ENCODE measurements at places on chromosomes 1 and 21.

DNA sequence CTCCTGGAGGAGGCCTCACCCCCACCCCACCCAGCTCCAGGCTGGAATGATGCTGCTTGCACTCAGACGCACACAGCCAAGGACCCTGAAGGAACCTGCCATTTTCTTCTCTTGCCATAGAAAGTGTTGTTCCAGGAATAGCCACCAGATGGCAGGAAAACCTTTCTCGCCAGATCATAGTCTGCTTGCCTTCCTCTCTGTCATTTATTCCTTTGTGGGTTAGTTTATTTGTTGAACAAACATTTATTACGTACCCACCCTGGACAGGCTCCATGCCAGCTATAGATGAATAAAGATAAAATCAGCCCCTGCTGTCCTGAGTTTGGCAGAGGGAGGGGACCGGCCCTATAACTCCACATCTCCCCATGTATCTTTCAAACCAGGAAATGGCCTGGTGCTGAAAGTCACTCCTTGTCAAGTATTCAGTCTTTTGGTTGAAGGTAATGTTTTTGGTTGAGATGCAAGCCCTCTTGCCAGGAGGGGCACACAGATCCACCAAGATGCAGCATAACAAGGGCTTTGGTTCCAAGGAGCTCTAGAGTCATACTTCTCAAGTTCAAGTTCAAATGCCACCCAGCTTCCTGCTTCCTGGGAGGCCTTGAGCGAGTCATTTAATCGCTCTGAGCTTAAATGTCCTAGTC lies 7.0 kb upstream of the KCNC4 start:
- DNase-seq: peak; percentile 92

GRCh38 chr1:113890816-113891215 lies 3.4 kb upstream of the BCL2L15 start:
- DNase-seq: no peak

DNA sequence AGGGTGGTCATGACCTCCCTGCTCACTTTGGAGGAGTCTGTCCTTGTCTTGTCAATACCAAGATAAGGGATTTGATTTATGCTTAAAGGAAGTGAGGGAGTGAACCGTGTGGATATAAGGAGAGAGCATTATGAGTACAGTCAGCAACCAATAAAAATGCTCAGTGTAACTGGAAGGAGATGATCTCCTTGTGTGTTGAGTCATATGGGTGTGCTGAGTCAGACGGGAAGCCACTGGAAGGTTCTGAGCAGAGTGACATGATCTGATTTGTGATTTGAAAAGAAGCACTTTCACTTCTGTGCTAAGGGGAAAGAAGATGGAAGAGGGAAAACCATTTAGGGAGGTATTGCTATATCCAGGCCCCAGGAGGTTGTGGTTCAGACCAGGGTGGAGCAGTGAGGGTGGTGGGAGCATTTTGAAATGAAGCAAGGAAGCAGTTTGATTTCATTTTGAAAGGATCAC lies 2.5 kb upstream of the BCL10 start:
- peak; percentile 82 for DNase-seq

DNA sequence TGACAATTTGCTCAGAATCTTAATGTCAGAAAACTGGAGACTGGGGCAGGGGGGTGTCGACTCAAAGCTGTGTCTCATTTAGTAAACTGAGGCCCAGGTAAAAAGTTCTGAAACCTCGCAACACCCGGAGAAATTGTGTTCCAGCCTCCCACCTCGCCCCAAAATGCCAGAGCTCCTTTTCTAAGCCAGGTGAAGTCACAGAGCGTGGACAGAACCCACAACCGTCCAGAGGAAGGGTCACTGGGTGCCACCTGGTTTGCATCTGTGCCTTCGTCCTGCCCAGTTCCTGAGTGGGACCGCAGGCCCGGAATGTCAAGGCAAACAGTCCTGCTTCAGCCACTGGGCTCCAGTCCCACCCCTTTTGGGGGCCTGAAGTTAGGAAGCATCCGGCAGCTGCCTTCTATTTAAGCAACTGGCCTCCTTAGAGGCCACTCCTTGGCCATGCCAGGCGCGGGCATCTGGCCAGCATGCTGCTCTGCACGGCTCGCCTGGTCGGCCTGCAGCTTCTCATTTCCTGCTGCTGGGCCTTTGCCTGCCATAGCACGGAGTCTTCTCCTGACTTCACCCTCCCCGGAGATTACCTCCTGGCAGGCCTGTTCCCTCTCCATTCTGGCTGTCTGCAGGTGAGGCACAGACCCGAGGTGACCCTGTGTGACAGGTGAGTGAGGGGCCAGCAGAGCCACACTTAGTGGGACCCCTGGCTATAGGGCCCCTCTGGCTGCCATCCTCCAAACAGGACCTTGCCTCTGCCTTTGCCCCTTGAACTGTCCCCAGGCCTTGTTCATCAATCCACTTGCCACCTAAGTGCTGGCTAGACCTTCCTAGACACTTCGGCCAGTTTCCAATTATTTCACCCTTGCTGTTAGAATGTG lies at the start of gene TAS1R1:
Gene TAS1R1, plus strand, starts transcription at position 401 of the 872 bp plus-strand sequence. Its CDS starts 67 bp downstream, at position 468.
- no peak for DNase-seq

DNA sequence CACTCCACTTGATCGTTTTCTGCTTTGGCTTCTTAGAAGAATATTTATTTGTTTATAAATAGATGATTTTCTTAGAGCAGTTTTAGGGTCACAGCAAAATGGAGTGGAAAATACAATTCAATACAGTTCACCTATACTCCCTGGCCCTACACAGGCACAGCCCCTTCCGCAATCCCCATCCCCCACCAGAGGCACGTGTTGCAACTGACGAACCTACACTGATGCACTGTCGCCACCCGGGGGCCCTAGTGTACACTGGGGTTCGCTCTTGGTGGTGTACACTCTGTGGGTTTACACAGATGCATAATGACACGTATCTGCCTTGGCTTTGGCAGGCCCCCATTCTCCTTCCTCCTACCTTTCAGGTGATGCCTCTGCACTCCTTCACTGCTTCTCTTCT lies 8.0 kb downstream of the ECHDC2 start:
- no peak for DNase-seq

DNA sequence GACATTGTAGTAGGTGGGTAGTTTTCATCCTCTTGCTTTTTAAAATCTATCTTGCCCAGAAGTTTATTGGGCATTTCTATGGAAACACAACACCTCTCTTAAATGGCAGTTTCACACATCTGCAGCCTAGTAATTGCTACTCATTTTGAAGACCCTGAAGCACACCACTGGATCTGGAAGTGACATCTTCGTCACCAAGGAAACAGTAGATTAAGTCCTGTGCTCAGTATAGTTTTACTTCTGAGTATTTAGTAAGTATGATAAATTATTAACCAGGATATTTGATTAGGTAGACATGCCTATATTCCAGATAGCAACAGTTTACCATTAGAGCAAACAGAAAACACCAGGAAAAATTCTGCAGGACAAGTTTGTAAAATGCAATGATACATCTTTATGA lies 48.7 kb downstream of the UCK2 start:
- no peak for DNase-seq

GRCh38 chr1:36182734-36183133 lies 26.8 kb downstream of the MAP7D1 start:
- no peak for DNase-seq

GRCh38 chr1:118300808-118301207 lies 115.8 kb upstream of the SPAG17 start:
- no peak for DNase-seq

- DNase-seq: no peak
Measured at GRCh38 chr1:51518586-51519047, 449 bp downstream of the EPS15 start.

DNA sequence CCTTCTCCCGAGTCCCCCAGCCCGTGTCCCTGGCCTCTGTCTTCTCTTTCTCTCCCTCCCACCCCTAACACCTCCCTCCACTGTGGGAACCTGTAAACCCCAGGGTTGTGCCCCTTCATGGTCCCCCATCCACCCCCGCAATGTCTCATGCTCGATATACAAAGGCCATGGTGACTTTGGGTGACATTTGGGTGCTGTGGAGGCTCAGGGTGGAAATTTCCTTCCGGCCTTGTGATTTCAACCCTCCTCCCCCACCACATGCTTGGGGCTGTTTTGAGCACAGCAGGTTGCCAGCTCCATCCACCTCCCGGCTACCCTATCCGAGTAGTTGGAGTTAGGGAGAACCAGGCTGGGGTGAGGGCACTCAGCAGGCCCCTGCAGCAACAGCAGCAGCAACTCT lies 25.7 kb upstream of the VPS13D start:
- no peak for DNase-seq

- DNase-seq: peak; percentile 98
Measured at GRCh38 chr21:25561668-25562641, 45.3 kb downstream of the MRPL39 start.

DNA sequence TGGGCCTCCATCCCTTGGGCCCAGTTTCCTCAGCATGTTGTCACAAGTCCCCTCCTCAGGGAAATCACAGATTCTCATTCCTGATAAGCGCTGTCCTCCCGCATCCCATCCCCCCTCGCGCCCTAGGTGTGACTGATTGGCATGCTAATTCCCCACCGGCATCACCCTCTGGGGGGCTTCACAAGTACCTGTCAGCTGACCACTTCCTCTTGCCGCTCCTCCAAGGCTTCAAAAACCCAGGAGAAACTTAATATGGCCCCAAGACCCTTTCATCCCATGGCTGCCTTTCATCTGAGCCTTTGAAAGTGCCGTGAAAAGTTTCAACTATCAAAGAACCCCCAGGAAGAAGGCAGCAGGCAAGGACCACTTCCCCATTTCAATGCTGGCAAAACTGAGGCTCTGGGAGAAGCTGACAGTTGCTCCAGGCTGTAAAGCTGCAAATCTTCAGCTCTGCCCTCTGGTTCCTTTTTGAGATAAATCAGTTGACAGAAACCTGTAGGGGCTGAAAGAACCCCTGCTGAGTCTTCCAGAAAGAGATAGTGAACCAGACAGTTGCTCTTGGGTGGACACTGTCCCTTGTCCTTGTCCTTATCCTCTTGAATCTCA lies 12.8 kb upstream of the MIXL1 start:
- DNase-seq: no peak

DNA sequence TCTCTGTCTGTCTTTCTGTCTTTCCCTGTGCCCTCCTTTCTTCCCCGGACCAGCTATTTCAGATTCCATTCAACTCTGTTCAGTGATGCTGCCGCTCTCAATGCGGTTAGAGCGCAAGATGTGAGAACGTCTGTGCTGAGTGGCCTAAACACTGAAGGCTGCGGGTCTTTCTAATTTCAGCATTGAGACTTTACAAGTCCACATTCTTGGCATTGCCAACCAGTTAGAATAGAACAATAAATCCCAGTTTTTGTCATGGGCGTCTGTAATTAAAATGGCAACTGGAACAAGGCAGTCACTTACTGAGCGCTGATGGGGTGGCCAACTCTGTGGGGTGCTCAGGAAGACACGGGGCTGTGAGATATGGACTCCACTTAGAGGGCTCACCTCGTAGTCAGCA lies 112.8 kb downstream of the DHRS3 start:
- DNase-seq: no peak

GRCh38 chr1:205091043-205091740 lies 6.9 kb upstream of the TMEM81 start:
- no peak for DNase-seq

- DNase-seq: no peak
Measured at GRCh38 chr21:41869771-41870170, 9.4 kb downstream of the PRDM15 start.

GRCh38 chr1:65420590-65421350 lies at the start of the genes LEPR and LEPROT:
LEPR (plus strand) TSS chr1:65420668; CDS start chr1:65565566, 144,898 bp downstream.
LEPROT (plus strand) TSS chr1:65420668; CDS start chr1:65420725, 57 bp downstream.
- DNase-seq: no peak

GRCh38 chr21:41767606-41768436 lies 969 bp upstream of the RIPK4 start:
- DNase-seq: no peak

GRCh38 chr1:60390593-60391282 lies 317.2 kb upstream of the C1orf87 start:
- DNase-seq: no peak

- no peak for DNase-seq
Measured at GRCh38 chr1:238772322-238772721, 614.0 kb upstream of the CHRM3 start.

DNA sequence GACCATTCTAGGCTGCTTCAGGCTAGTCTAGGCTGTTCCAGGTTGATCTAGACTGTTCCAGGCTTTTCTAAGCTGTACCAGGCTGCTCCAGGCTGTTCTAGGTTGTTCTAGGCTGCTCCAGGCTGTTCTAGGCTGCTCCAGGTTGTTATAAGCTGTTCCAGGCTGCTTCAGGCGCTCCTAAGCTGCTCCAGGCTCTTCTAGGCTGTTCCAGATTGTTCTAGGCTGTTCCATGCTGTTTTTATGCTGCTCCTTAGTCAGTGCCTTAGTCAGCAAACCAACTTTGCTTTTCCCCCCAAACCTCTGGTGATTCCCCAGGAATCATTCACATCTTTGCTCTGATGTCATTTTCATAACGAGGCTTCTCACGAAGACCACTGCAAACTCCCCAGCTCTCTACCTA lies 171.4 kb upstream of the GALNT2 start:
- no peak for DNase-seq

GRCh38 chr21:34054259-34054658 lies 19.1 kb upstream of the MRPS6 start:
- DNase-seq: no peak

- DNase-seq: no peak
Measured at GRCh38 chr21:31927689-31928353, 55.0 kb downstream of the HUNK start.

DNA sequence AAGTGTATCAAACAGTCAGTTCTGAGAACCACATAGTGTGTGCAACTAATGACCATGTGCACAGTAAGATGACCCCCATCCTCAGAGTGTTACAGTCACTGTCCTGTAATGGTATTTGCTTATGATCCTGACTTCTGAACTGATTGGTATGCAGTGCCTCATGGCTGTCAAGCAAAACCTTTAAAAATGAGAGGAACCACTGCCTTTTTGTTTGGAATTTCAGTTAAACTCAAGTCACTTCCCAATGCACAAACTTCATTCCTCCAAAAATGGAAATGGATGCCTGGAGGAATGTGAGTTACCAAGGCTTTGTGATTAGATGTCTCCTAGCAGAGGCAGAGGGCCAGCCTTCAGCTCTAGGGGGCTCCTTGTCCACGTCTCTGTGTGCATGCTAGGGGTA lies 10.5 kb downstream of the C1orf198 start:
- DNase-seq: no peak

- DNase-seq: no peak
Measured at GRCh38 chr1:205294175-205294917, 27.2 kb downstream of the NUAK2 start.

Data from inflammatory macrophage treated with lipopolysaccharide for 1 hour (primary cell).